NCI-H1105 treated with DMSO at 0.1 percent for 48 hours (cell line): ENCODE measurements at places on chromosomes 3 and 15.

DNA sequence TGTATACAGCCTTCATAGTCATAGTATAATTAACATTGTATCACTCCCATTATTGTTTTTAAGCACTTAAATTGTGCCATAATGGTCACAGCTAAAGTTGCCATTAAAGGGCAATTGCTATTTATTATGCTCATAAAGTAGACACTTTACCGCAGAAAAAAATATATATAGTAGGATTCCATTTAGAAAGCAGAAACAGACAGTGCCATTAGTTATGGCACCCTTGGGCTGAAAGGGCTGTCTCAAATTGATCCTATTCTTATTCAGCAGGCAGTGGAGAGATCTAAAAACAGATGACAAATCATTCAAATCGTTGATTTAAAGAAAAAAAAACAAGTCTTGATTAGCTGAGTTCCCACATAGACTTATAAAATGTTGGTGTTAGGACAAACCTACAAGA, 514.2 kb upstream of the ROBO2 start:
- DNase-seq = no peak

DNA sequence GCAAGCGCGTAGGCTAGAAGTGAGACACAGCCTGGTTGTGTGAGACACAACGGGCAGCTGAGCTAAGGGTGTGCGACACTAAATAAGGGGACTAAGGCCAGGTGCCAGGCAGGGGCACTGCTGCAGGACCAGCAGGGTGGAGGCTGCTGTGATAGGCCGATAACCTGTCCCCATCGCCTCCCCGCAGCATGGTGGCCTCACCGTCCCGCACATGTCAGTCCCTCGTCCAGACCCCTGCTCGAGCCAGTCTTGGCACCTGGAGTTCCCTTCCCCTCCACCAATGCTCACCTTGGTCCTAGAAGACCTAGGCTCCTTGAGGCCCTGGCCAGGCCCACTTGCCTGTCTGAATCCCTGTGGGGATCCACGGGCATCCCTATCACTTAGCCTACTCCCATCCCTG, 96.1 kb downstream of the HMG20A start:
- DNase-seq = no peak

DNA sequence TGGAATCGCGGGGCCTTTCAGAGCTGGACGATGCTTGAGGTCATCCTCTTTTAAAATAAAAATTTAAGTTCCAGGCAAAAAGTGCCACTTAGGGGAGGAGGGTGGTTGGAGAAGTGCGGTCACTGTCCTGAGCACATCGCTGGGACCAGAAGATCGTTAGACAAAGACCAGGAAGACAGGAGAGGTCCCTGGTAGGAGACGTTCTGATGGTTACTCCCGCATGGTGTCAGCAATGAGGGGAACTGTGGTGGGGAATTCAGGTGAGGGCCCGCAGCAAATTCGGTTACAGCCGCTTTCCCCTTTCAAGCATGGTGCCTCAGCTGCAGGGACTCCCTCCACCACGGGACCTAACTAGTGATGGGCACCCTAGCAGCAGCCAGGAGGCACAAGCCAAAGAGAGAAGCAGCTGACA, 1.0 kb upstream of the ISY1 start:
- no peak for DNase-seq

DNA sequence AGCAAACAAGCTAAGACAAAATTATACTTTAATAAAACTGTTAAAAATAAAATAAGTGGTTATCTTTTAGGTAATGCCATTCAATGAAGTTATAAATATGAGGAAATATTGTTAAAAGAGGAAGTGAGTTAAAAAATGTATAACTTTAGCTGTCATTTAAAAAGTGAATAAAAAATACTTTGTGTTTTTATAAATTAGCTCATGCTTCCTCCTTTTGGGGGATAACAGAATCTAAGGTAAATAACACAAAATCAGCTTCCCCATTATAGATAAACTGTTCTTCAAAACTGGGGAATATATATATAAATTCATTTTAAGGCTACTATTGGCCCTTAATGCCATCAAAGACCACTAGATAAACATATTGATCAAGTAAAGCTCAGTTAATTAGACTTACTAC, 113.7 kb upstream of the AADACL2 start:
- DNase-seq = no peak

GRCh38 chr15:38945551-38946298, 381.1 kb upstream of the RASGRP1 start:
- no peak for DNase-seq

GRCh38 chr15:33149919-33150318, 44.6 kb downstream of the FMN1 start:
- DNase-seq = no peak

GRCh38 chr15:25884370-25884769, 21.2 kb upstream of the ATP10A start:
- no peak for DNase-seq
